ENCODE measurements at places on chromosomes 7 and 10.
A peak's percentile ranks its signal among the peaks of the same experiment; 100 is the strongest.

DNA sequence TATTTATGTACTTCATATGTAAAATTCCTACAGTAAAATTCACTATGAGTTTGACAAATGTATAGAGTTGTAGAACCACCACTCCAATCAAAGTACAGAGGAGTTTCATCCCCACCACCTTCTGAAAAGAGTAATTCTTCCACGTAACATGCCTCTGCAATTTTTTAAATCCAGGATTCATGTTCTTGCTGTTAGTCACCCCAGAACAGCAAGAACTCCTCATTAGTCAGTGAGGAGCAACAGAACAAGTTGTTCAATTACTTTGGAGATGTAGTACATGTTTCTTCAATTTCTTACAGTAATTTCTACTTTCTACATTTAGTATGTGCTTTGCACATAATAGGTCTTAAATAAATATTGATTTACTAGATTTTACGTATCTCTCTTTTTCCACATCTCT lies 248.1 kb downstream of the ABCA13 start:
- no peak for DNase-seq

DNA sequence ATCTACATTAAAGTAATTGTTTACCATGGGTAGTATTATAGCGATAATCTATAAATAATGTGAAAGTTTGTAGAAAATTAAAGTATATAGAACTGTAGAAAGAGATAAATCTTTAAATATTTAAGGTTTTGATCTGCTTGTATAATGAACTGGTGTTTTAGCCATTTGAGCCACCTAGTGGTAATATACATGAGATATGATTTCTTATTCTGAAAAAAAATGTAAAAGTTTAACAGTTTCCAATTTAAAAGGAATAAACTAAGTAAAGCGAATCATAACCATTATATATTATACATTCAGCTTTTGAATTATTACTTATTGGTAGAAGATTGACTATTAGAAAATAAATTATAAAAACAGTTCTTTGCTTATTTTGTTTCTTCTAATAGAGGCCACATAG lies 91.2 kb downstream of the OTUD1 start:
- no peak for DNase-seq

DNA sequence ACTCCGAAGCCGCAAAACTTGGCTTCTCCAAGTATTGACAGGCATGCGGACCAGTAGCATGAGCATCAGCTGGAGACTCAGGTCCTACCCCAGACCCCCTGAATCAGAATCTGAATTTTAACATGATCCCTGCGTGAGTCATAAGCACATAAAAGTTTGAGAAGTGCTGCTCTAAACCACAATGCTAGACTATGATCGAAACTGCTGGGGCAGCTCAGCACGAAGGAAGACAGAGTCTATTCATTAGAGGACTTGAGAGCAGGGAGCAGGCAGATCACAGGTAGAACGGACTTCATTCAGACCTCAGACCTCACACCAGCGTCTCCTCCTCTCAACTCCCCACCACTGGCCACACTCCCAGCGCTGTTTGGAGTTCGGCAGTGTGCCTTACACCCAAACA lies 16.9 kb downstream of the CAMK2G start:
- DNase-seq = no peak

DNA sequence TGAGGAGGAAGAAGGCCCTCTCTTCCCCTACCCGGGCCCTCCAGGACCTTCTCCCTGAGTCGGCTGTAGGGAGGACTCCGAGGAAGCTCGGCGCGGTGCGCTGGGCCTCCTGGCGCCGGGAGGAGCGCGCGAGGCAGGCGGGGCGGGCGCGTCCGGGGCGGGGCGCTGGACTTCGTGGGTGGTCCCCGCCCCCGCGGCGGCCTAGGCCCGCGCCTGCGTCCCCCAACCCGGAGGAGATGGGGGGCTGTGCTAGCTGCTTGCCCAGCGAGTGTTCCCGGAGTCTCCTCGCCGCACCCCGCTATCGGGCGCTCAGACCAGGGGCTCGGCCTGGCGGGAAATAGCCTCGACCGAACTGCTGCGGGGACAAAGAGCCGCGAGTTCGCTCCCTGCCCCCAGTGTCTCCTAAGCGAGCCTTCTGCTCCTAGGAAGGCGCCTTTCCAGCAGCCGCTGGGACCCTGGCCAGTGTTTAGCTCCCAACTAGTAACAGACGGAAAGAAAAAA lies 19.2 kb upstream of the SMO start:
- DNase-seq = peak; percentile 58

- no peak for DNase-seq
Measured at GRCh38 chr7:18580950-18581349, 85.4 kb downstream of the HDAC9 start.

Data from Peyer's patch (tissue), 4 donors.